Stimulated activated CD4-positive, alpha-beta T cell treated with anti-CD3 and anti-CD28 coated beads, Interleukin-12 subunit alpha, Interleukin-12 subunit beta, amount 100 ng/mL, for 48 hours (primary cell): ENCODE measurements at places on chromosomes 7 and 10.

DNA sequence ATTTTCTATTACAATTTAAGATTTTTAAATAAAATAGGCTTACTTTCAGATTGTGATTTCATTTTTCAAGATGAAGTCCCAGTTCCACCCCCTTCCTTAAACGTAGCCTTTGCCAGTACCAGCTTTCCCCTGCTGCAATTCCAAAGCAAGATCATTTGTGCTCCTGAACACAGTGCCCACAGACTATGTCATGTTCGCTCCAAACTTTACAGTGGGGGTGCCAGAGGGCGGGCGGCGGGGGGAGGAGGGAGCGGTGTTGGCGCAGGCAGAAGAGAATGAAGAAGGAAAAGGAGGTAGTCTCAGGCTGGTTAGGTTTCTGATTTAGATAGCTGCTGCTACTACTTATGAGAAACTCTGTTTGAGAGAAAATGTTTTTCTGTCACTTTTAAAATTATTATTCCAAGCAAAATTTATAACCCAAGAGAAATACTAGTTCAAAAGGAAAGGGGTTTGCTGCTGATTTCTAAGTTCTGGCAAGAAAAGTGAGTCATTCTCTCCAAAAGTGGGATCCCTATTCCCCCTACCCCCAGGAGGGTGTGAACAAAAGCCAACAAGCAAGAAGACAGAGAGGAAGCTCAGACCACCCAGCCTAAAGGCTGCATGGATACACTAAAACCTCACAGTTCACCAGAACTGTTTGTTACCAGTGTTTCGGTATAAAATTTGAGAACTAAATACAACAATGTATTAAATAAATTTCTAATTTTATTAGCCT lies 109.6 kb downstream of the SRPK2 start:
- no peak for DNase-seq

DNA sequence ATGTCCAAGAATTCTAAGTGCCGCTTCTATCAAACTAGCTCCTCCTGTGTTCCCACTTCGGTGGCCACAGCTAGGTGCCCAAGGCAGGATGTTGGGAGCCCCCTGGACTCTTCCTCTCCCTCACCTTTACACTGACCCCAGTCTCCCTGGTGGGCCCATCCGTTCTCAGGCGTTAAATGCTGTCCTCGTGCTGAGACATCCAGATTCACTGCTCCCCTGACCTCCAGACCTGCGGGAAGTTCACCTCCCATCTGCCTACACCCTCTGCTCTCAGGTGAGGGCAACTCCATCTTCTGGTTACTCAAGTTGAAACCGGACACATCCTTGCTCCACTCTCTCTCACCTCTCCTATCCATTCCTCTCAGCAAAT lies 114.3 kb downstream of the ARHGAP22 start:
- DNase-seq = no peak

GRCh38 chr7:25779002-25779546 lies 372.9 kb upstream of the NFE2L3 start:
- no peak for DNase-seq

GRCh38 chr10:37684765-37685164 lies 172.6 kb downstream of the ZNF248 start:
- DNase-seq = no peak

- no peak for DNase-seq
Observed at GRCh38 chr7:24501443-24502134, 71.7 kb upstream of the PALS2 start.
